ENCODE measurements at places on chromosomes 6 and 20.
A peak's percentile ranks its signal among the peaks of the same experiment; 100 is the strongest.

- peak; percentile 86 for DNase-seq
Observed at GRCh38 chr6:115618256-115618655, 442.4 kb downstream of the FRK start.

GRCh38 chr20:10603378-10603777 is 70.4 kb downstream of the JAG1 start:
- no peak for DNase-seq

DNA sequence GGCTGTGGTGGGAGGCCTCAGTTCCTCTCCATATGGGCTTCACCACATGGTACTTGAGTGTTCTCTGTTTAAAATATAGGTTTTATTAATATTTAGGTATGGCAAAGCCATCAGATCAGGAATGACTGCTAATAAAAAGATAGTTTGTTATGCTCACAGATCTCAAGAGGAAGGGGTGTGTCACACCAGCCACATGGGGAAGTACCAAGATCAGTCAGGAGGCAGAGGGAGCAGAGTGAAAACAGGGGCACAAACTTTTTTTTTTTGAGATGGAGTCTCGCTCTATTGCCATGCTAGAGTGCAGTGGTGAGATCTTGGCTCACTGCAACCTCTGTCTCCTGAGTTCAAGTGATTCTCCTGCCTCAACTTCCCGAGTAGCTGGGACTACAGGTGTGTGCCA is 92.1 kb upstream of the GCM1 start:
- no peak for DNase-seq

DNA sequence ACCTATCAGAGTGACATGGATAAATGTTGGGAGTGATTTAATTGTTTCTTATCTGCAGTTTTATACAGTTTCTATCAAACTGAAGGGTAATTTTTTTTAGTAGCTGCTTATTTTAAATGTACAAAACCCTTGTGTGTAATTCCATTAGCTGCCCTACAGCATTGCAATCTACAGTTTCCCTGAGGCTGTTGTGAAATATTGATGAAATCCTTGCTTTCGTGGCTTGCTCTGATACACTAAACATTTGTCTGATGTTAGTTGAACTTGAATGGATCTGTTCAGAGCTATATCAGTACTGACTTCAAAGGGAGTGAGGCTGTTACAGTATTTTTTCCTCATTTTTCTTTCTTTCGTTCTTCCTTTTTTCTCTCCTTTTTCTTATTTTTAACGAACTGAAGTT is 255.4 kb downstream of the TSHZ2 start:
- DNase-seq: peak; percentile 41

DNA sequence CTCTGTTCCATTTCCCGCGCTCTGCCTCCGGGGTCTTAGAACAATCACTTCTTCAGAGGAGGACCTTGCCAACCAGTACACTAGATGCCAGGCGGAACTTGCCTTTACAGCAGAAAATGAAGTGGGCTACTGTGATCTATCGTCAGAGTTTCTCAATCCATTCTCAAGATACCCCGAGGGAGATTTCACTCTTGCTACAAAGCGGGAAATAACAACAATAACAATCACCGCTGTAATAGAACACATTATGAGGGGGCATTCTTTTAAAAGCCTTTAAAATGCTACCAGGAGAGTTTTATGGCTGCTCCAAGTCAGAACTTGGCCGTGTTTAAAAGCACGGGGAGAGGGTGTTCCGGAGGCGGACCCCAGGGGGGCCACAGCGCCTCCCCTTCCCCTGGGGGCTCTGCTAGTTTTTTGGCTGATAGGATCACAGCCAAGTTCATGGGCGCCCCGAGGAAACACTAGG is 617.0 kb upstream of the AGPAT4 start:
- no peak for DNase-seq

- peak; percentile 25 for DNase-seq
Observed at GRCh38 chr20:50996901-50997865, 25.7 kb downstream of the KCNG1 start.

GRCh38 chr6:109243863-109244825 is 138.1 kb downstream of the CD164 start:
- DNase-seq: no peak

DNA sequence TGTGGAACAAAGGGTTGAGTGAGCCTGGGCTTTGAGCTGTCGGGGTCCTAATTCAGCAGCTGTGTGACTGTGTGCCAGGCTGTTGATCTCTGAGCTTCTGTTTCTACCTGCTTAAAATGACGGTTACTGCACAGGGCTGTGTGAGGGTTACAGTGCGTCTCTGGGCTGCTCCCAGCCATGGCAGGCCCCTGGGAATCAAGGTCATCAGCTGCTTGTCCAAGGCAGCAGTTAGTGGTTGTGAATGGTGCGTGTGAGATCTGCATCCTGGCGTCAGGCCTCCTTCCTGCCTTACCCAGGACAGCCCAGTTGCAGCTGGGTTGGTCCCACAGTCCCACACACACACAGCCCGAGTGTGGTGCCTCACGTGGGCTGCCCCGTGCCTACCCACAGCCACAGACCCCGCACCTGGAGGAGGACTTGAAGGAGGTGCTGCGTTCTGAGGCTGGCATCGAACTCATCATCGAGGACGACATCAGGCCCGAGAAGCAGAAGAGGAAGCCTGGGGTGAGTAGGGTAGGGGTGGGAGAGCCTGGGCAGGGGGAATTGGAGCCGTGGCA is 15.6 kb downstream of the GTSF1L start:
- DNase-seq: no peak

DNA sequence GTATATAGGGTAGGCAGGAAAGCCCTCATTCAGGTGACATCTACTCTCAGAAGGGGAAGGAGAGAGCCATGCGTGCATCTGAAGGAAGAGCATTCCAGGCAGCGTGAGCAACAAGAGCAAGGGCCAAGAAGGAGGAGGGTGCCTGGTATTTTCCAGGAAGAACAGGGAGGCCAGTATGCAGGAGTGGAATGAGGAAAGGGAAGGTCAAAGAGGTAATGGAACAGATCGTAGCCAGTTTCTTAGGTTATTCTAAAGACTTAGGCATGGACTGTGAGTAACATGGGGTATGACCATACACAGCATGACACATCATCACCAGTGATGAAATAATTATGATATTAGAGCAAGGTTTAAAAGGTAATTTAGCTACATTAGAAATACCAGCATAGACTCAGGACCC is 24.1 kb downstream of the ALDH8A1 start:
- DNase-seq: peak; percentile 62

- peak; percentile 85 for DNase-seq
Observed at GRCh38 chr20:41249411-41250281, 67.9 kb downstream of the ZHX3 start.

- no peak for DNase-seq
Observed at GRCh38 chr6:70112716-70113115, 190.2 kb downstream of the COL9A1 start.
